ENCODE measurements at places on chromosomes 5 and 9. TPM values are rescaled to one million over a fixed set of nuclear protein-coding genes. Genes with fewer than 3 reads are reported as not detected.

Gene LHX6
- 0.40 TPM for total RNA-seq

Gene RMI1
- 3.3 TPM for total RNA-seq

Gene GOLPH3
- 50.0 TPM for total RNA-seq

Gene PTGER4
- total RNA-seq: 5.2 TPM

Gene PCDHGC5
- 0.40 TPM for total RNA-seq

Gene IFNA8
- not detected for total RNA-seq

Gene PCDHGA6
- total RNA-seq: 1.7 TPM

Gene AGGF1
- 12.6 TPM for total RNA-seq

Gene CDK5RAP2
- total RNA-seq: 15.9 TPM

Gene CREB3
- total RNA-seq: 36.7 TPM

Gene FST
- total RNA-seq: 7.6 TPM

Gene SLC27A6
- under 0.01 TPM for total RNA-seq

Gene TRIM7
- 0.99 TPM for total RNA-seq

Gene IL13
- total RNA-seq: not detected

Gene ELOVL7
- total RNA-seq: under 0.01 TPM

Gene ACOT12
- total RNA-seq: not detected

Gene ADAMTS16
- not detected for total RNA-seq

Data from lung microvascular endothelial cell (primary cell).